ENCODE measurements at places on chromosomes 2 and 18. TPM values are rescaled to one million over a fixed set of nuclear protein-coding genes. Genes with fewer than 3 reads are reported as not detected.

ABCG5 gene
- not detected for total RNA-seq

RBMS1 gene
- 90.6 TPM for total RNA-seq

RUFY4 gene
- 4.9 TPM for total RNA-seq

CTAGE1 gene
- not detected for total RNA-seq

SULT6B1 gene
- total RNA-seq: not detected

OXER1 gene
- total RNA-seq: not detected
